ENCODE measurements at places on chromosomes 7 and 10.

GRCh38 chr7:16397501-16398145, 23.7 kb downstream of the CRPPA start:
- no peak for DNase-seq

DNA sequence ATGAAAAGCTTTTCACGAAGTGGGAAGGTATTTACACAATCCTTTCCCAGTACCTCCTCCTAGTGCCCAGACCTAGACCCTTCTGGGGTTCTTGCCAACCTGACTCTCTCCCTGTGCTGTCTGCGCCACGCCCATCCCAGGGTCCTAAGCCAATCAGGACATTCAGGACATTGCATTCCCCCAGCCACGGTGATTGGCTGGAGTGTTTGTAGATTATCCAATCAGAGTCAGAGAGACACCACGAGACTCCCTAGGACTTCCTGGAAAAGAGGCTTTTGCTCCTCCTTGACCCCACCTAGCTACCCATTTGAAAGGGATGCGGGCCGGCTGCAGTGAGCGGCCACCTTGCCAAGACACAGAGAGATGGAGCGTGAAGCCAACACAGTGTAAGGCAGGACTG, 3.5 kb upstream of the GDF2 start:
- no peak for DNase-seq

GRCh38 chr10:20040012-20040411, 223.8 kb downstream of the PLXDC2 start:
- DNase-seq = peak; percentile 36

GRCh38 chr10:98528805-98529183, 82.1 kb upstream of the HPS1 start:
- DNase-seq = no peak

- no peak for DNase-seq
These were observed 132.5 kb upstream of the UNC5B start for GRCh38 chr10:71079761-71080380.

DNA sequence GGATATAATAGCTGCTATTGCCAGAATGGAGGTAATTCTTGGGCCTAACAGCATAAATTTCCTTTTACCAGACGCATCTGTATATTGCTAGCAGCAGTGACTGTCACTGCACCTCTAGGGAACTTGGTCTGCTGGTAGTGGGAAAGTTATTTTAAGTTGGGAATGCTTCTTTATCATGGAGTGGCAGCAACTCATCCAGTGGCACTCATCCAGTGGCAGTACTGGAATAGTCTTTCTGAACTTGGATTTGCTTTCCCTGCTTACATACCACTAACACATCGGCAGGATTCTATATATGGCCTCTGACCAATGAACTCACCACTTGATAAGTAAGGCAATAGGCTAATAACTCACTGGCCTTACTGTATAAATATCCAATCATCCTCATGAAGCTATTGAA, 22.0 kb upstream of the ICA1 start:
- no peak for DNase-seq

DNA sequence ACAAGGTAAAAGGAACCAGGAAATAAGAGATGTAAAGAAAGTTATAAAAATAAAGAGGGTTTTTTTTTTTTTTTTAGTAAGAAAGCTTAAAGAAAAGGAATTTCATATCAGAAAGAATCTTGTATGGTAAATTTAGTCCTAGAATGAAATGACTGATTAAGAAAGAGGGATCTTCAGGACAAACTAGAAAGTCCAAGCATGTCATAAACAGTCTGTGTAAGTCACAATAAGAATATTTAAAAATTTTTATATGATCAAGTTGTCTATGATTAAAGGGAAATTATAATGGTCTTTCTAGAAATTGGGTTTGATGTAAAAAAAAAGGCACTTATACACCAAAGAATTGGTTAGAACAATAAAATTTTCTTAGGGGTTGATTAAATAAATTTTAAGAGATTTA, 289.5 kb downstream of the XPNPEP1 start:
- no peak for DNase-seq

- no peak for DNase-seq
These were observed 38.8 kb upstream of the TCF7L2 start for GRCh38 chr10:112911206-112911605.

DNA sequence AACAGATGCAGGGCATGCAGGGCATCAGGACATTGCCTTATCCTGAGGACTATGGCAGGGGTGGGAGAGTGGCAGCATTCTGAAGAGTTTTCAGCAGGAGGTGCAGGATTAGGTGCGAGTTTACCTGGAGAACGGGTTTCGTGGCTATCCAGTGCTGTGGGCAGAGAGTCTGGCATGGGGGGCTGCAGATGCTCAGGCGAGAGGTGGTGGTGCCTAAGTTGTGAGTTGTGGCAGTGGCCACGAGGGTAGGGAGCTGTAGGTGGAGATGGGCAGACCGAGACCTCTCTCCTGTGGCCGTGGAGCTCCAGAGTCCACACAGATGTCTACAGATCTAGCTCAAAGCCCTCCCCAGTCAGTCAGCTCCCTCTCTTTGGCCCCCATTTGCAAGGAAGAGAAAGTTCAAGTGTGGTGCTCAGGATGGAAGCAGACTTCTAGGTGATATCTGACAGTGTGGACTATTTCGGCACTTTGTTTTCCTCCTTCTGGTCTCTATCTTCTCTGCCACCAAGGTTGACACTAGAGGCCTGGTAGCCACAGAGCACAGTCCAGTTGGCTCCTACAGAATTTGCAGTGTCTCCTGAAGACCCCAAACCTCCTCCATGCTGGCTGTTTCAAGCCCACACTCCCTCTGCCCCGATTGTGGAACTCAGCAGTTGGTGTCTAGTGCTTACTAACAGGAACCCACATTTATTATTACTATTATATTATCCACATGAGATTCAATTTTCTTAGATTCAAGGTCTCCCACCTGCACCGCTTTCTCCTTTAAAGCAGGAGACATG, 955.7 kb upstream of the ZNF722 start:
- DNase-seq = no peak

- DNase-seq = no peak
These were observed 149.8 kb downstream of the DYNC1I1 start for GRCh38 chr7:95922191-95922590.

- no peak for DNase-seq
These were observed 99.1 kb downstream of the SND1 start for GRCh38 chr7:127751062-127751461.

- DNase-seq = no peak
These were observed 14.0 kb downstream of the ZCCHC24 start for GRCh38 chr10:79431428-79431827.

DNA sequence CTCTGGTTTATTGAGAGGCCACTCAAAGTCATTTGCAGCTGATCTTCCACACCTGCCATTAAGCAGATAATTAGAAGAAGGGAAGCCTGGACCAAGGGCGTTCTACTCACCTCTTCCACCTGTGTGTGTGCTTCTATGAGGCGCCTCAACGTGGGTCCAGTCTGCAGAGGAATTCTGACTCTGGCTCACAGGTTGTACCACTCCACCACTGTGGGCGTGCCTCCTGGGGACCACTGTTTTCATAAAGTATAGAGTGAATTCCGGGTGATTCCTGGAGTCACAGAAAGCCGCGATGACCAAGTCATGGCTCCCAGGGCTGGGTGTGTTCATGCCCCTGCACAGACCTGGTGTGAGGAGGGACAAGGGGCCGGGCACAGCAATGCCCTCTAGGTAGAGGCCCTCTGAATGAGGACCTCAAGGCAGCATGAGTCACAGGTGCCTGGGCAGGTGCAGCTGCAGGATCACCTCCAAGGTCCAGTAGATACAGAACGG, 408.3 kb upstream of the MGMT start:
- no peak for DNase-seq

- no peak for DNase-seq
These were observed 3.9 kb downstream of the OR9A2 start for GRCh38 chr7:143023047-143023446.

DNA sequence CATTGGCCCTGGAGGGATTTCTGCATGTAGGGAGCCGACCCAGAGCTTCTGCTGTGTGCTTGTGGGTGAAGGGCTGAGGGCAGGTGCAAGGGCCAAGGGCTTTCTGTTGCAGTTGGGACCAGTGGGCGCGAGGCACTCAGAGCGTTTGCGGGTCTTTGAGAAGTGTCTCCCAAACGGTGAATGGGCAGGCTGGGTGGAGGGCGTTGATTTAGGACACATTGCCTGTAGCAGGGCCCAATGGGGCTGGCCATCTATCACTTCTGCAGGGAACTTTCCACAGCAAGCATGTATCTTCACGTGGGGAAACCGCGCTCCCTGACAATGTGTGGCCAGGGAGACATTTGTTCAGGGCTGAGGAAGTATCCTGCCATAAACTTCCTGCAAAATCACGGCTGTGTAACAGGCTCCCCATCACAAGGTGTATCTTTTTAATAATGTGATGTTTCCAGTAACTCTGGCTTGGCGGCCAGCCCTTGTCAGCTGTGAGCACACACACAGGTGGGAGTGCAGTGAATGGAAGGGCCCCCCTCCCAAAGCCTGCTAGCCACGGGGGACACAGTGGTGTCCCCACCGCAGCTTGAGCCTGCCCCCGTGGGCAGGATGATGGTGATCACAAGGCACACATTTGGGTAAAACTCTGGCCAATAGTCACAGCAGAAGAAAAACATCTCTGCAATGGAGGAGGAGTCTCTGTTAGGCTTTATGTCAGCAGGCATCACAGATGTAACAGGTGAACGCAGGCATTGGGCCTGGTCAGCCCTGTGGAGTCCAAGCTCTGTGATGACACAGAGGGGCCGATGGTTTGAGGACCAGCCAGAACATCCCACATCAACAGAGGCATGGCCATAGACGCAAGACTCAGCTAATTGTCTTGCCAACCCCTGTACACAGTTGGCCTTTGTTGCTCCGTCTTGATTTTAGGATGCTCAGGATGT, 84.3 kb downstream of the GLRX3 start:
- no peak for DNase-seq
